ENCODE measurements at places on chromosomes 5 and 9. TPM values are rescaled to one million over a fixed set of nuclear protein-coding genes. Genes with fewer than 3 reads are reported as not detected.

DNA sequence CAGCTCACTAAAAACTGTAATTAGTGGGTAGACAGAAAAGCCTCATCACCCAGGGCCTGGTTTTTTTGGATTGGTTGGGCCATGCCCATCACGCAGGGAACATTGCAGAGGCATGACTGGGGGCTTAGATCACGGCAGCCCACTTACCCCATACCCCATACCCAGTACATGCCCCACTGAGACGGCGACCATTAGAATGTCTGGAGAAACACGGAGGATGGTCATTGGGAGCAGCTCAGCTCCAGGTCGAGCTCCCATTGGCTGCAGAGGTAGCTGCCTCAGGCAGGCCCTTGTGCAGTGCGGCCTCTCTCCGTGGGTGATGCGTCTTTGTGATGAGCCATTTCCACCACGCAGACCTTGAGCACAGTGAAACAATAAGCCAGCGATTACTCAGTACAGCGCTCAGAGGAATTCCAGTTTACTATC lies 204.0 kb downstream of the GADD45G start:
- H3K27ac ChIP-seq, result no peak overlapping the region
- H3K4me3 ChIP-seq, result no peak overlapping the region
- DNase-seq, result no peak
- H3K36me3 ChIP-seq, result no peaks in the 10 kb centered on the region

DNA sequence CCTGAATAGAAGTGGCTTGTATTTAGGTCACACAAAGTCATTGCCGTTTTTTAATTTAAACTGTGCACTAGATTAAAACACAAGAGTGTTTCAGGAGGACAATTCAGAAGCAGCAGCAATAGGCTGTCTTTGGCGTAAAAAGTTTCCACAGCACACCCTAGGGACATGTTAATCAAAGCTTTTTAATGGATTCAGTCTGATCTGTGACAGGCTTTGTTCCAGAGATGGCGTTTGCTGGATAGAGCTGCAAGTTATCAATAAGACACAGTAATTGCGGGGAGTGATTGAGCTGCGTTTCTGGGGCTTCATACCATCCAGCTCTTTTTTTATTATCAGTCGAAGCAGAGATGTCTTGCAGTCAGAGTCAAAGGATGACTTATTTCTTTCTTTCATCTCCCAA lies 300.3 kb downstream of the ZNF608 start:
- no peak overlapping the region for H3K4me3 ChIP-seq
- H3K27me3 ChIP-seq, result no peaks in the 10 kb centered on the region
- DNase-seq, result no peak
- H3K36me3 ChIP-seq, result no peaks in the 10 kb centered on the region
- H3K4me1 ChIP-seq, result no peaks in the 10 kb centered on the region

DNA sequence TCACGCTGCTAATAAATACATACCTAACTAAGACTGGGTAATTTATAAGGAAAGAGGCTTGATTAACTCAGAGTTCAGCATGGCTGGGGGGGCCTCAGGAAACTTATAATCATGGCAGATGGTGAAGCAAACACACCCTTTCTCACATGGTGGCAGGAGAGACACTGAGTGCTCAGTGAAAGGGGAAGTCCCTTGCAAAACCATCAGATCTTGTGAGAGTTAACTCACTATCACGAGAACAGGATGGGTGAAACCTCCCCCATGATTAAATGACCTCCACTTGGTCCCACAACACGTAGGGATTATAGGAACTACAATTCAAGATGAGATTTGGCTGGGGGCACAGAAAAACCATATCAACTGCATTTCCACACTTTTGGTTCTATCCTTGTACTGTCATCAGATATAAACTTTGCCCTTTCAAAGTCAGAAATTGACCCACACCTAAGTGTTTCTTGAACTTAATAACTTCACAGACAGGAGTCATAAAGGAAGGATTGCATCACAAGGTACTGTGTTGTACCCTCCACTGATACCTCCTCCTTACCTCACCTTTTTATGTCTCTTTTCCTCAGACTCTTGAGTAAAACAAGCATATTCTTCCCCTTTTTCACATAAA lies 319.1 kb upstream of the PIK3R1 start:
- H3K36me3 ChIP-seq, result no peaks in the 10 kb centered on the region
- no peaks in the 10 kb centered on the region for H3K27me3 ChIP-seq
- DNase-seq, result no peak
- H3K4me3 ChIP-seq, result no peak overlapping the region
- no peak overlapping the region for H3K27ac ChIP-seq
- H3K4me1 ChIP-seq, result no peaks in the 10 kb centered on the region

DNA sequence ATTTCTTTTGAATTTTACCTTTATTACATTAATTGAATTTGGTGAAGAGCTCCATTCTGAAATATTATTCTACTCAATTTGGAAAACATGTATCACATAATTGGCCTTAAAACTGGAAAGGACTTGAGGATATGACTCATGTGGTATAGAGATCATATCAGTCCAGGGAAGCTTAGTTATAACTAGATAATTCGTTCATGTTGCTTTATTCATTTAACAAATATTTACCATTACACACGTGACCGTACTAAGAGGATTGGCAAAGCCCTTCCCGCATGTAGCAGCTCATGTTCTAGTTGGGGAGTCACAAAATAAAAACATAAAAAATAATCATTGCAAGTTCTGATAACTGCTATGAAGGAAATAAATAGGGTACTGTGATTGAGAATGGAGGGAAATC lies 1816.5 kb downstream of the MAT2B start:
- no peaks in the 10 kb centered on the region for H3K4me1 ChIP-seq
- DNase-seq, result no peak
- H3K27ac ChIP-seq, result no peak overlapping the region
- H3K4me3 ChIP-seq, result no peak overlapping the region
- no peaks in the 10 kb centered on the region for H3K27me3 ChIP-seq

Gene PCDHGA9
- 2.0 TPM for total RNA-seq

DNA sequence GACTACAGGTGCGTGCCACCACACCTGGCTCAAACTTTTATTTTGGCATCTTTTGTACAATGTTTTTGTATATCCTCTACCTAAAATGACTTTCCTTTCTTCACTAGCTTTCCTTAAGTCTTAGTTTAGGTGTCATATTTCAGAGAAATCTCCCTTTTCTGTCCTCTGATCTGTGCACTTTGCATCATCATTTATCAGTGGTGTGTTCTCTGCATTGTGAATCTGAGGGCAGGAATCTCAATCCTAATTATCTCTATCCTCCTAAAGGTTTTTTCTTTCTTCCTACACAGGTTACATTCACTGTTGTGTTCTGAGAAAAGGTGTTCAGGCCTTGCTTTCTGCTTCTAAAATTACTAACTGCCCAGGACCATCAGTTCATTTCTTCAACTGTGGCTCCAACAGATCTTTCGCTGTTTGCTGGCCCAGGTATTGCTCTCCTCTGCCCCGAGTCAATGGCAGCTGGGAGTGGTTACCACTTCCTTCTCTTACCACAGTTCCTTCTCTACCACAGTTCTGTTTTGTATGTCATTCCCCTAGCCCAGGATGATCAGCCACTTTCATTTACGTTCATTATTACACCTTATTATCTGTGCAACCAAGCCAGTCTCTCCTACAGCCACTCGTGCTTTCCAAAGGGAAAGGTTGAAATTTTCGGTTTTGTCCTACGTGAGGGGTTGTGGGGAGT lies 14.0 kb downstream of the TGFBR1 start:
- H3K27ac ChIP-seq, result no peak overlapping the region
- H3K4me3 ChIP-seq, result no peak overlapping the region
- H3K4me1 ChIP-seq, result no peaks in the 10 kb centered on the region
- no peaks in the 10 kb centered on the region for H3K27me3 ChIP-seq
- H3K36me3 ChIP-seq, result no peaks in the 10 kb centered on the region

Gene DUSP1
- 18.6 TPM for total RNA-seq

Gene FPGS
- 29.6 TPM for total RNA-seq

GRCh38 chr9:19497276-19497675 lies 88.5 kb downstream of the ACER2 start:
- no peaks in the 10 kb centered on the region for H3K4me1 ChIP-seq
- no peak for DNase-seq
- H3K27ac ChIP-seq, result no peak overlapping the region
- H3K4me3 ChIP-seq, result no peak overlapping the region

DNA sequence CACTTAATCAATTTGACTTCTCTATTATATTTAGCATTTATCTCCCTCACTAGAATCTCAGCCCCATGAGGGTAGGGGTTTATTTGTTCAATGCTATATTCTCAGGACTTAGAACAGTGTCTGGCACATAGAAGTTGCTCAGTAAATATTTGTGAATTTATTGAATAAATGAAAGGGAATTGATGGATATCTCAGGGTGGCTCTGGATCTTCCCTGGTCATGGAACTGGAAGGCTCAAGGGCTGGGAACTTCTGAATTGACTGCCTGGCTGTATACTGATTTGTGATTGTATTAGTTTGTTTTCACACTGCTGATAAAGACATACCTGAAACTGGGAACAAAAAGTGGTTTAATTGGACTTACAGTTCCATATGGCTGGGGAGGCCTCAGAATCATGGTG lies 57.2 kb downstream of the KIF4B start:
- no peak overlapping the region for H3K27ac ChIP-seq
- DNase-seq, result no peak
- H3K36me3 ChIP-seq, result no peaks in the 10 kb centered on the region
- H3K4me1 ChIP-seq, result no peaks in the 10 kb centered on the region

GRCh38 chr9:841371-842209 lies at the start of gene DMRT1:
DMRT1 (plus strand) TSS chr9:841697; CDS start chr9:841839, 142 bp downstream.
- no peaks in the 10 kb centered on the region for H3K4me1 ChIP-seq
- no peaks in the 10 kb centered on the region for H3K27me3 ChIP-seq
- no peak within 1 kb of the TSS for H3K27ac ChIP-seq
- H3K4me3 ChIP-seq, result no peak within 1 kb of the TSS
- no peaks in the 10 kb centered on the region for H3K36me3 ChIP-seq

GRCh38 chr9:124776618-124776953 lies 347 bp upstream of the OLFML2A start:
- no peaks in the 10 kb centered on the region for H3K27me3 ChIP-seq
- no peaks in the 10 kb centered on the region for H3K4me1 ChIP-seq

Gene MACIR
- total RNA-seq, result 8.0 TPM

Gene ARL14EPL
- total RNA-seq, result not detected

Gene INSL6
- not detected for total RNA-seq

DNA sequence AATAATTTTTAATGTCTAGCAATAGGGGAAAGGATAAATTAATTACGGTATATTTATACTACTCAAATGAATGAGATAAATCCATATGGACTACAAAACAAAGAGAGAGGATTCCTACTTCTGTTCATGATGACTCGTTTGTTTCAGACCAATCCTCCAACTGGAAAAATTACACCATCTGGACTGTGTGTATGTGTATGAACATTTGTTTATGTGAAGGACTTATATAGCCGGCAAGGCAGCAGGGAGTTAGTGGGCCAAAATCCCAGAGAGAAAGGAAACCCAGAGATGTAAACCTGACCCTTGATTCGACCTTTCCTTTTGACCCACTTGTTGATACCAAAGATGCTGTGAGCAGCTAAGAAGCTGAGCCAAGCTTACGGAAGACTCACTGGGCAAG lies 20.1 kb downstream of the PDE6A start:
- no peaks in the 10 kb centered on the region for H3K36me3 ChIP-seq
- no peaks in the 10 kb centered on the region for H3K4me1 ChIP-seq
- H3K27ac ChIP-seq, result no peak overlapping the region
- no peaks in the 10 kb centered on the region for H3K27me3 ChIP-seq
- DNase-seq, result no peak

Gene SHISAL2B
- total RNA-seq, result 2.0 TPM

DNA sequence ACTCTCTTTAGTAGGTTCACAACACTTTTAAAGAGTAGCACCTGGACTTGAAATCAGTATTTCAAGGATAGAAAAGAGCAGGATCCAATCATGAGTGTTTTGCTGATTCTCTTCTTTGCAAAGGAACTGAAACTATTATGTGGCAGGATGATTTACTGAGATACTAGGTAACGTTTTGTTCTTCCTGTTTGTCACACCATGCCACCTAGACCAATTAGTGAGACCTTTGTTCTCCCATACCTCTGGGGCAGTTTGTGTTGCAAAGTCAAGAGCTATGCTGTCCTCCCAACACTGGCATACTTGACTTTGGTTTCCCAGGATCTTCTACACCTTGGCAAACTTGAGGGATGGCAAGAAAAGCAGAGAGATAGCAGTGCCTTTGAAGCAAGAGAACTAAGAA lies 43.4 kb downstream of the PPP1R2B start:
- no peaks in the 10 kb centered on the region for H3K36me3 ChIP-seq
- no peaks in the 10 kb centered on the region for H3K4me1 ChIP-seq
- H3K27ac ChIP-seq, result no peak overlapping the region
- DNase-seq, result no peak
- H3K27me3 ChIP-seq, result no peaks in the 10 kb centered on the region
- H3K4me3 ChIP-seq, result no peak overlapping the region

- H3K4me3 ChIP-seq, result no peak overlapping the region
- DNase-seq, result no peak
- no peak overlapping the region for H3K27ac ChIP-seq
- H3K27me3 ChIP-seq, result no peaks in the 10 kb centered on the region
- H3K36me3 ChIP-seq, result no peaks in the 10 kb centered on the region
- no peaks in the 10 kb centered on the region for H3K4me1 ChIP-seq
Measured at GRCh38 chr9:126389992-126390391, 63.4 kb downstream of the MVB12B start.

GRCh38 chr9:14092344-14092743 lies 221.6 kb downstream of the NFIB start:
- H3K27me3 ChIP-seq, result no peaks in the 10 kb centered on the region
- no peaks in the 10 kb centered on the region for H3K36me3 ChIP-seq
- no peak overlapping the region for H3K27ac ChIP-seq

- no peaks in the 10 kb centered on the region for H3K4me1 ChIP-seq
- H3K4me3 ChIP-seq, result no peak overlapping the region
- no peaks in the 10 kb centered on the region for H3K36me3 ChIP-seq
- no peaks in the 10 kb centered on the region for H3K27me3 ChIP-seq
- DNase-seq, result peak; percentile 5
Measured at GRCh38 chr5:3010301-3010952, 258.9 kb upstream of the IRX2 start.

Gene HMMR
- 0.73 TPM for total RNA-seq

Gene EPB41L4A
- 6.8 TPM for total RNA-seq

Data from pancreas (tissue), 10 donors.